Activated T-cell treated with anti-CD3 and anti-CD28 coated beads, Interleukin-2, amount 50 U/mL, for 72 hours (primary cell): ENCODE measurements at places on chromosomes 16 and 17.

DNA sequence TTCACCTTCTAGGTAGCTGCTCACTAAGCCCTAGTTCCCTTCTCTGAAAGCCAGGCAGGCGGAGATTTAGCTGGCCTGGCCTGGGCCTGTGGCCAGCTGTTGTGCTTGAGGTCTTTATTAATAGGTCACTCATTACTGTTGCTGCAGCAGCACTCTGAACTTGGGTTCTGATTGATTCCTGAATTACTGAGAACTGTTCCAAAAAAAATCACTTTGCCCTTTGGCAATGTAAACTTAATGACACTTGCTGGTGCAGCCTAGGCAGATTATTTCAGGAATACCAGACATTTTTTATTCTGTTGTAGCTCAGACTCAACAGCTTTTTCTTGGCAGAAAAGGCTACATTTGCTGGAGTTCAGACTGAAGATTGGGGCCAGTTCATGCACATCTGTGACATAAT lies 2.7 kb downstream of the TOM1L1 start:
- DNase-seq = no peak

GRCh38 chr17:30112794-30113193 lies 3.8 kb upstream of the NSRP1 start:
- DNase-seq = no peak

GRCh38 chr17:58267347-58268324 lies 13.1 kb downstream of the MPO start:
- no peak for DNase-seq

GRCh38 chr17:16820979-16821543 lies 131.0 kb downstream of the CCDC144A start:
- DNase-seq = no peak

GRCh38 chr17:49567871-49568694 lies 7.6 kb upstream of the NXPH3 start:
- DNase-seq = peak; percentile 93

- no peak for DNase-seq
Observed at GRCh38 chr16:19913340-19913645, 28.6 kb upstream of the GPRC5B start.

DNA sequence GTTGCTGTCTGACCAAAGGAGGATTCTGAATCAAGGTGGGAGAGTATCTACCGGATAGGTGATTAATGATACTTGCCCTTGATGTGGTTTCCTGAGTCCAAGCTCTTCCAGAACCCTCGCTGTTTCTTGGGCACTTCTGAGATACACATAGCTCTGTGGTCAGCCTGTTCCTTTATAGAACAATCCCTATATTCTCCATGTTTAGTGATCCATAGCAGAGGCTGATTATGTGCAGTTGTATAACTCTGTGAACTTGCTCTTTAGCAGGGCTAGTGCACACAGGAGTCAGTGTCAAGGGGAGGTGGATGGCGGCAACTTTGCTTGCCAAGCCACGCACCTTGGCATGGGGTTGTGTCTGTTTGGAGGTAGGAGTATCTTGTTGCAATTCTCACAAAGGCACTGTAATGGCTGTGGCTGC lies 36.1 kb downstream of the ARL4D start:
- no peak for DNase-seq

DNA sequence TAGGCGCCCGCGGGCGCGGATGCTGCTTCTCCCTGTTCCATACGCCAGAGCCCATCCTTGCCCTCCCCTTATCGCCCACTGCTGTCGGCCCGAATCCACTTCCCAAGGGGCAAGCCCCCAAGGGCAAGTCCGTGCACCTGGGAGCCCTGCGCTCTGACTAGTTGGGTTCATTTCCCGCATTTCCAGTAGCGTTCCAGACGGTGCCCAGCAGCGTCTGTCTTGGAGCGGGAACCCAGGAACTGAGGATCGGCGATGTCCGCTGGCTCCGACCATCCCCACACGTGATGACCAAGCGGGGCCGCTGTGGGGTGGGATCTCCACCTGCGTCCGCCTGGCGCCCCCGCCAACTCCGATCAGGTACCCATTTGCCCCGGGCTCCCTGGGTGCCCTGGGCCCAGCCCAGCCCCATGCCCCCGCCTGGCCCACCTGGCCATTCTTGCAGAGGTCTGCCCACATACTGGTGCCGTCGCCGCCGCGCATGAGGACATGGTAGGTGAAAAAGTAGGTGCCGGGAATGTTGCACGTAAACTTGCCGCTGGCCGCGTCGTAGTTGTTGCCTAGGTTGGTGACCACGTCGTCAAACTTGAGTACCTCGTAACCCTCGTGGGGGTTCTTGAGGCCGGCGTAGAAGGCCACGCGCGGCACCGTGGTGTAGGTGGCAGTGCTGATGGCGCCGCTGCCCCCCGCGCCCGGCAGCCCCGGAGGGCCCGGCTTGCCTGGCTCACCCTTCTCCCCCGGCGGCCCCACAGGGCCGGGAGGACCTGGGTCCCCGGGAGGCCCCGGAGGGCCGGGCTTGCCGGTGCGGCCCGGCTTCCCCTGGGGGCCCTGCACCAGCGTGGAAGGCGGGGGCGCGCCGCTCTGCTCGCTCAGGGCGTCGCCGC lies 837 bp downstream of the C1QL1 start:
- DNase-seq = no peak
